ELF-1 (cell line): ENCODE measurements at places on chromosomes 5 and 9.
A peak's percentile ranks its signal among the peaks of the same experiment; 100 is the strongest.

GRCh38 chr9:87359264-87359663 is 138.4 kb upstream of the DAPK1 start:
- no peak for DNase-seq

GRCh38 chr9:132457504-132458236 is 47.7 kb downstream of the CFAP77 start:
- no peak for DNase-seq

GRCh38 chr5:37251665-37252064 is 2.5 kb upstream of the CPLANE1 start:
- no peak for DNase-seq

DNA sequence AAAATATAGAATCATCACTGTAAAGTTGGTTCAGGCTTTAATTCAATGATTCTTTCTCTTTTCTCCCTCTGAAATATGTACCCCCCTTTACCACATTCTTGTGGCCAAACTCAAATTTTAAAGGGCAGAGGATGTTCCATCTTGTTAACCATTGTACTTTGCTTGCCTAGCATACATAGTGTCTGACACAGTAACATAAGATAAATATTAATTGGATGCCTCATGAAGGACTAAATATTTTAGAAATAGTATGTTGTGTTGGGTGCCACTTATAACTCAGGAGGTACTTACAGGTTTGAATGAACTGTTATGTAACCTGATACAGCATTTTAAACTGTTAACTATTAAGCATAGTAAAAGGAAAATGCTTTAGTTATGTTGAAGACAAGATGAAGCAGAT is 71.5 kb downstream of the NIPBL start:
- DNase-seq, result no peak

DNA sequence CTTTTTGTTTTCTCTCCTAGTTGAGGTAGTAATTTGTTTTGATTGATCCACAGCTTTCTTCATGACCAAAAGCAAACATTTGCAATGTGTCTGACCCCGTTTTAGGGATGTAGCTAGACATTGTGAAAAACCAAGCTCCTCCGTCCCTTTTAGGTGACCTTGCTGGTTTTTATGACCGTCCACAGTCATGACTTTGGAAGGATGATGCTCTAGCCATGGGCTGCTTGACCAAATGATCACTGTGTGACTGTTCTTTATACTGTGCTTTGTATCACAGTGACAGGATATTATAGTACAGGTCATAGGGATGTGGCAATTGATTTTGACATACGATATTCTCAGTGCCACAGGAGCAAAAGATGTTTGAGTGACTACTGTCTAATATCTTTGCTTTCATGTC is 54.4 kb downstream of the KCNN2 start:
- no peak for DNase-seq

DNA sequence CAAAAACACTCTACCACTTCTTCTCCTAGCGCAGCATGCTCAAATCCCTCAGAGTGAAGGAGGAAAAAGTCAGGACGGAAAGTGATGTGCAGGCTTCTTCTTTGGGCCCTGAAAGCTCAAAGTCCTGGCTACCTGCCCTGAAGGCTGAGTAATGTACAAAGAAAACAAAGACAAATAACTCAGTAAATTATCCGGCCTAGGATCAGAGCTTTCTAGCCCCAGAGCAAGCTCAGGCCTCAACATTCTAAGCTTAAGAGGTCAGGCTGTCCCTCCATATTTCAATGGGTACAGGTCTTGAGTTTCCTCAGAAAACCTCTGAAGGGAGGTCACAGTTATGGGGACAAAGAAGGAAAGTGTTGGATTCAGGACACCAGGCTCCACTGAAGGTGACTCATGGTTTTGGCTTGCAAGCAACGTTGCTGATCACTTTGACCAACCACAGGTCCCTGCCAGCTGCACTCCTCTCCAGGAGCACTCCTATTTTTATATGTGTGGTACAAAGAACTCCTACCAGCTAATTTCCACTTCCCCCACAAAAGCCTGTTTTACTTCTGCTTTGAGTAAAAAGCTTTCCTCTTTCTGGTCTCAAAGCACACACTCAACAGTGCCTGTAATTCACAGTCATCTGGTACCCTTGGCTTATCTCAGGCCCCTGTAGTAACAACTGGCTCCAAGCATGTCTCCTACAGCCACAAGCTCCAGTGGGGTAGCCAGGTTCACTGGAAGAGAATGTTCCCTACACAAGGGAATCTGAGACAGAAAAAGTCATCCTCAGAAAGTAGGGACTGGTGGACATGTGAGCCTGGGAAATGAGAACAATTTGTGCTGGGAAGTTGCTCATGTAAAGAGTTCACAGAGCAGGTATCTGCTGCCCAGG is 115.7 kb downstream of the UGCG start:
- DNase-seq, result peak; percentile 44

DNA sequence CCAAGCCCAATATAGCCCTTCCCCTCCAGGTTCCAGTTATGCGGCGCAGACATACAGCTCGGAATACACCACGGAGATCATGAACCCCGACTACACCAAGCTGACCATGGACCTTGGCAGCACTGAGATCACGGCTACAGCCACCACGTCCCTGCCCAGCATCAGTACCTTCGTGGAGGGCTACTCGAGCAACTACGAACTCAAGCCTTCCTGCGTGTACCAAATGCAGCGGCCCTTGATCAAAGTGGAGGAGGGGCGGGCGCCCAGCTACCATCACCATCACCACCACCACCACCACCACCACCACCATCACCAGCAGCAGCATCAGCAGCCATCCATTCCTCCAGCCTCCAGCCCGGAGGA is 6.3 kb downstream of the NR4A3 start:
- no peak for DNase-seq

- no peak for DNase-seq
Measured at GRCh38 chr5:128199104-128199503, 115.5 kb downstream of the SLC12A2 start.

DNA sequence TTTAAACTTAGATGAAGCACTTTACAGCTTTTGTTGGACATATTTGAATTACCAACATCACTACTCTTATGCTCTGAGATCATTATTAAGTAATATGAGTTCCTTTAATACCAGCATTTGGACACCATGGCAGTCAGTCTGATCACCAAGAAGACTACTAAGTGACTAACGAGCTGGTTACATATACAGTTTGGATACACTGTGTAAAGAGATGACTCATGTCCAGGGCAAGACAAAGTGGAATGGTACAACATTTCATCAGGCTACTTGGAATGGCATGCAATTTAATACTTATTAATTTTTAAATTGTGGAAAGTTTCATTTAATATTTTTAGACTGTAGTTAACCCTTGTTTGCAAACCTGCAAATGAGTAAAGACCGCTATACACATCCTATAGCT is 237.4 kb upstream of the PRDM9 start:
- no peak for DNase-seq

GRCh38 chr9:534886-535285 is 306.6 kb upstream of the DMRT1 start:
- no peak for DNase-seq

GRCh38 chr9:6598249-6598725 is 47.2 kb downstream of the GLDC start:
- no peak for DNase-seq

DNA sequence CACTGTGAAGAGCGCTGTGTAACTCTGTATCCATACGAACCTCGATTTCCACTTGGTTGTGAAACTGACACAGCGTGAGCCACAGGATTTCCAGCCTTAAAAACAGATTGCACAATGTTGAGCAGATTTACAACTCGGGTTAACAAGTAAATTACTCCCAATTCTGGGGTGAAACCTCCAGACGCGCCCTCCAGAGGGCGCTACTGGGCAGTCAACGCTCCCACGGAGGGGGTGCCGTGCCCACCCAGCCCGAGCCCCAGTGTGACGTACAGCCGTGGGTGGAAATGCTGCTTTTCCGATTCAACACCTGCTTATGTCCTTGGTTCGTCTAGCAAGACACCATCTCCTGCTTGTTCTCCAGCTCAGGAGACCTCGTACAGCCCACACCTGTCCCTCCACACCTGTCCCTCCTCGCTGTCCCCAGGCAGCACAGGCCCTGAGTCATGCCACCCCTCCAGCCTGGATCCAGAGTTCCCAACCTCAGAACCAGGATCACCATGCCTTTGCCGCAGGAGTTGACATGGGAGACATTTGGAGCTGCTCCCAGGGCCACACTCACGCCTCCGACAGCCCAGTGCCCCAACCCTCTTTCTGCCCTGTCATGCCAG is 34.4 kb upstream of the SLC6A3 start:
- DNase-seq, result peak; percentile 61

DNA sequence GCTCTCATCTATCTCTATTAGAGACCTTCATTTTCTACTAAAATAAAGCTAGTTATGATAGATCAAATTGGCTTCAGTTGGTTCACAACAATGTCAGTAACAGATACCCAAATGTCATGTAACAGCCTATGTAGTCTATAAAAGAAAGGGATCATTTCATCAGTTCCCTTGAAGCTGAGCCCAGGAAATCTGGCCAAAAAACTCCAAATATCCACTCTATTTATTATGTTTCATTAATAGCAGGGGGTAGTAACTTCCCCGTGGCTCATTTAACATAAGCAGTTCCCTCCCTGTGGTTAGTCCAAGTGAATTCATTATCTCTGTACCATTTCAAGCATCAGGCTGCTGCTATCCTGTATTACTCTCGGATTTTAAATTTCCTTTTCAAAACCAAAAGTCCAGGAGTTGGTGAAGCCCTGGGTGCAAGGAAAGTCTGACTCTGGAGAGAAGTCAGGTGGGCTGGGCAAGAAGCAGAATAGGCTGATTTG is 66.0 kb downstream of the SH3PXD2B start:
- DNase-seq, result no peak

- DNase-seq, result peak; percentile 72
Measured at GRCh38 chr5:61333321-61333953, 1.4 kb downstream of the ZSWIM6 start.

DNA sequence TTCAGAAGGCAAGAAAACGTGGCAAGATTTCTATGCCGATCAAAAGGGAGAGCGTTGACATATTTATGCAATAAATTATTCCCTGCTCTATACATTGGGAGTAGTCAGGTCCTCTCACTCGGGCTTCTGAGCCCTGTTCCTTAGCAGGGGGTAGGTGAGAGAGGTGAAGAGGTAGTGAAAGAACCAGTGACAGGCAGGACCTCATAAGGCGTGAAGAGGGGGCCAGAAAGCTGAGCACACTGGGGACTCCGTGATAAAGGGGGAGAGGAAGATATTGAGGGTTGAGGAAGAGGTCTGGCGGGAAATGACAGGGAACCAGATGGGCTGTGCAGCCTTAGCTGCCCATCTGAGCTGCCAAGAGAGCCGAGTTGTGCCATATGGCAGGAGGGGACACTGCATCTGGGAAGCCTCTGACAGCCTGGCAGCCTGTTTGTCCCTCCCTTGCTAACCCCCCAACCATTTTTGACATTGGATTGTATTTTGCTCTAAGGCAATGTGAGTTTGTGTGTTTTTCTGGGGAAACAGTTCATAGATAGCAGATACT is 782 bp upstream of the CDC20B start:
- no peak for DNase-seq

DNA sequence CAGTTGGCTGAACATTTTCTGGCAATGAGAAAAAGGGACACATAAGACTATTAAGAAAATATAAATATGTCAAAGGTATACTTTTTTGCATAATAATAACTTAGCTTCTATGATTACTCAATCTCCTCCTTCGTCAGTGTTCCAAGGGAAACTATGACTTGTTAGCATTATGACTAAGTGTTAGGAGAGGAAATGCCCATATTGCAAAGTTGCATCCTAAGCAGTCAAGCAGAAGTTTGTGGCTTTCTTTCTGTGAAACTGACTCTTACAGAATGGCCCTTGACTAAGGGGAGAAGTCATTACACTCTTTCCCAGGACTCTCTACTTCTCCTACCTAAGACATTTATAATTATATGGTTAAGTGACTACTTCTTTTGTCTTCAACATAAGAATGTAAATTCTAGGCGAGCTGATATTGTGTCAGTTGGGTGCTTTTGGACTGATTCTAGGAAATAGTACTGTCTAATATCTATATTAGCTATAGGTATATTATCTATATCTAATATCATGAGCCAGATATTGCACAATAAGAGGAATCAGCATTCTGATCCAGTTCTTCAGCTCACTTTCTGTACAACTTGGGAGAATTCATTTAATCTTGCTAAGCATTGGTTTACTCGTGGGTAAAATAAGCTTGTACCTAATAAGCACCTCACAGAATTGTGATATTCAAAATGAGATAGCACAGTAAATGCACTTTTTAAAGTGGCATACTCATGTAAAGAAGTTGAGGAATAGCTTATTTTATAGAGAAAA is 16.4 kb upstream of the SPINK6 start:
- no peak for DNase-seq

- DNase-seq, result no peak
Measured at GRCh38 chr9:107866711-107867311, 377.2 kb upstream of the KLF4 start.

GRCh38 chr9:96214635-96215034 is 87.3 kb downstream of the HSD17B3 start:
- DNase-seq, result peak; percentile 79

DNA sequence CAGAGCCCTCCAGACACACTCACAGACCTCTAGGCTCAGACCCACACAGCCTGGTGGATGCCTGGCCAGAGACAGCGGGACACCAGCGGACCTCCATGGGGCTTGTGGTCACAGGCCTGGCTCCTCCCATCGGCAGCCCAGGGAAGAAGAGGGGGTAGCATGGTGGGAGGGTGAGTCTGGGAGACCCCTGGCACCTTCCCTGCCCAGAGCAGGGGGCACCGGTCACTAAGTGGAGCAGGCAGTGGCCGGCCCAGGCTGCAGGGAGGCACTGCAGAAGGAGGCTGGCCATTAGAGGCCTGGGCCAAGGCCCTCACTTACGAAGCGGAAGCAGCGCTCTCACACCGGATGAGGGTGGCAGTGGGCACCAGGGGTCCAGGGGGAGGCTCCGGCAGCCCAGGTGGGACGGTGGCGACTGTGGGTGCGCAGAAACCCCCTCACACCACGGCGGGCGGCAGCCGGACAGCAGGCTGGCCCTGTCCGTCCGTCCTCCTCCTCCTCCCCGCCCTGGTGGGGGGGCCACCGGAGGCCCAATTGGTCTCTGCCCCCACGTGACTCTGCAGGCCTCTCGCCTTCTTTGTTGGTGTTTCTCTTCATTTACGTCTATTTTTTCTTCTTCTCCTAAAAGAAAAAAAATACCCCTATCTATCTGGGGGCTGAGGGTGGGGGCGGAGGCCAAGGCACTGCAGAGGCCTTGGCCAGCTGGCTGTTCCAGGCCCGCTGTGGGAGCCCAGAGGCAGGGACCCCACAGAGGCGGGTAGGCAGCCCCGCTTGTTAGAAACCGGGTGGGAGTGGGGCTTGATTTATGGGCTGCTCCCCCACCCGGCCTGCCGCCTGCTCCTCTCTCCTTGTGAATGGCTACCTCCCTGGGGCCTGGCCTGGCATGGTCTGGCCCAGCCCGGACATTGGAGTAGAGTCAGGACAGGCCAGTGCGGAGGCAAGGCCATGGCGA is at the start of gene NR5A1:
Gene NR5A1 (minus strand): TSS at position 469 of the 949 bp plus-strand sequence. CDS start 4,004 bp downstream, outside the sequence.
- DNase-seq, result no peak

GRCh38 chr9:129633207-129633606 is 7.2 kb downstream of the NTMT1 start:
- no peak for DNase-seq
